Hematopoietic multipotent progenitor cell treated with erythropoietin and hydrocortisone succinate and interleukin-3 and kit ligand, for 6 days (in vitro differentiated cells): ENCODE measurements at places on chromosomes 12 and 14.

- DNase-seq: no peak
These were observed 44.7 kb upstream of the MDM1 start for GRCh38 chr12:68376901-68377300.

- peak; percentile 54 for DNase-seq
These were observed 3.5 kb downstream of the FMNL3 start for GRCh38 chr12:49703647-49704137.

DNA sequence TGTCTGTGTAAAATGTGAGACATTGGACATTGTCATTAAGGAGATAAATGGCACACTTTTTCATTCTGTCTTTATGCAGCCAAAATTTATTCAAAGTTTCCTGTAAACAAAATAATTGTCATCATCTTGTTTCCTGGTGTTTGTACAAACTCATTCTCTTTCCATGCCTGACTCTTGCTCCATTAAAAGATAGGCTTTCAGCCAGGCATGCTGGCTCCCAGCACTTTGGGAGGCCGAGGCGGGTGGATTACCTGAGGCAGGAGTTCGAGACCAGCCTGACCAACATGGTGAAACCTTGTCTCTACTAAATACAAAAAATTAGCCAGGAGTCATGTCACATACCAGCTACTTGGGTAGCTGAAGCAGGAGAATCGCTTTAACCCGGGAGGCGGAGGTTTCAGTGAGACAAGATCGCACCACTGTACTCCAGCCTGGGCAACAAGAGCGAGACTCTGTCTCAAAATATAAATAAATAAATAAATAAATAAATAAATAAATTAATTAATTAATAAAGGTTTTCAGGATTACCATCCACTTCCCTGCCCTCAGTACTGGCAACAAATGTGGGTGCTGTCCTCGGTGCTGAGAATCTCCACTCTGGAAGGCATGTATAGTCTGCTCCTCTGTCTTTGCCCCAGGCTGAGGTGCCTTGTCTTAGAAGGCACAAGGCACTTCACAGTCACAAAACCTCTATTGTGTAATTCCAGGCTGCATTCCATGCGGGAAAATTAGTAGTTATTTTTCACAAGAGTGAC lies 83.2 kb downstream of the PAH start:
- peak; percentile 5 for DNase-seq

DNA sequence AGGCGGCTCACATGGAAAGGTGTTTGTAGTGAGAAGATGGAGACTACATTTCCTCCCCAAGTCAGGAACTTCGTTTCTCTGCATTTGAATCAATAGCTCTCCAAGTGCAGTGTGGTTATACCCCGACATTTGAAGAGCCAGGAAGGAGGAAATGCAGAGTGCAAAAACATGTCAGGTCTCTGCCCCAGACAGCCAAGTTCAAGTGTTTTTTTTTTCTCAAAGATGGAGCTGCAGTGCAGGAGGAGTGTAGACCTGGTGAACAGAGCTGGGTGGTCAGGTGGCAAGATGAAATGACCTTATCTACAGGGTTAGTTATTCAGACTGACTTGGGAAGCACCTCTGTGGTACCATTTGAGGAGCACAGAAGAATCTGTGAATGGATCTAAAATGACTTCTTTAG lies 21.3 kb downstream of the MLXIP start:
- peak; percentile 9 for DNase-seq

- DNase-seq: peak; percentile 20
These were observed 594 bp downstream of the TAMALIN start for GRCh38 chr12:52007158-52007921.

DNA sequence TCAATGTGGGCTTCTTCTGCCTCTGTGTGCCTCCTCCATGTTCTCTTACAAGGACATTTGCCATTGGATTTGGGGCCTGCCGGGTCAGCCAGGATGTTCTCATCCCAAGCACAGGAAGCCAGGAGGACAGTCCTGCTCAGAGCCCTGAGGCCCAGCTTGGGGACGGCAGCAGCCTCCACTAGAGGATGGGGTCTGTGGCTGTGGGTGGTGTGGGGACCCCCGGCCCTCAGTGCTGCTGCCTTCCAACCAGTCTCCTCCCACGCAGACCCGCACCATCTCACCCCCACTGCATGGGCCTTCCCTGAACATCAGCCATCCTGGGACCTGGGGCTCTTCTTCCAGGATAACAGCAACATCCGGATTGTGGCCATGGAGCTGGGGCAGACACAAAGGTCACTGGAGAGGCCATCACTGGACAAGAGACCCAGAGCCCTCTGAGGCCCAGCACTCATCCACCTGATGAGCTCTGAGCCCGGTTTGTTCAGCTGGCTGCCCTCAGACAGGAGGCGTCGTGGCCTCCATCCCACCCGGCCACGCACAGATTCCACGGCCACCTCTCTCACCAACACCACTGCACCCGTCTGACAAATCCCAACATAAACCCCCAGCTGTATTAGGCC lies 56.5 kb upstream of the C14orf180 start:
- DNase-seq: no peak

- no peak for DNase-seq
These were observed 211.9 kb upstream of the BMP4 start for GRCh38 chr14:54168489-54168888.

DNA sequence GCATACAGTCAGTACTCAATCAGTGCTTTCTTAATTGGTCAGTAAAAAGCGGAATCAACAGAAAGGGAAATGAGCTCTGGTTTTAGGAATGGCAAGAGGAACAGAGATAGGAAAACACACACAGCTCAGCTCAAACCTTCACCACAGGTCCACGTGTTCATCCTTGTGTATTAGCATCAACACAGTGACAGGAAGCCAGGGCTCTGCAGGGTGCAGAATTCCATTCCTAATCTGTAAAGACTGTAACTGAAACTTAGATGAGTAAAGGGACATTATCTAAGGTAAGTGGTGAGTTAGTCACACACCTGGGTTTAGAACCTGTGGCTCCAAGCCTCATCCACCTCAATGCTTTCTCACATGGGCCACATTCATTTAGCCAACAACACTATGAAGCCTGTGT lies 1242.2 kb upstream of the TMEM132C start:
- no peak for DNase-seq

GRCh38 chr14:93331002-93331727 lies 1.7 kb downstream of the BTBD7 start:
- DNase-seq: no peak

GRCh38 chr12:53047221-53048032 lies 2.4 kb upstream of the TNS2 start:
- peak; percentile 69 for DNase-seq

GRCh38 chr14:74109369-74109768 lies 24.6 kb downstream of the LIN52 start:
- DNase-seq: no peak

DNA sequence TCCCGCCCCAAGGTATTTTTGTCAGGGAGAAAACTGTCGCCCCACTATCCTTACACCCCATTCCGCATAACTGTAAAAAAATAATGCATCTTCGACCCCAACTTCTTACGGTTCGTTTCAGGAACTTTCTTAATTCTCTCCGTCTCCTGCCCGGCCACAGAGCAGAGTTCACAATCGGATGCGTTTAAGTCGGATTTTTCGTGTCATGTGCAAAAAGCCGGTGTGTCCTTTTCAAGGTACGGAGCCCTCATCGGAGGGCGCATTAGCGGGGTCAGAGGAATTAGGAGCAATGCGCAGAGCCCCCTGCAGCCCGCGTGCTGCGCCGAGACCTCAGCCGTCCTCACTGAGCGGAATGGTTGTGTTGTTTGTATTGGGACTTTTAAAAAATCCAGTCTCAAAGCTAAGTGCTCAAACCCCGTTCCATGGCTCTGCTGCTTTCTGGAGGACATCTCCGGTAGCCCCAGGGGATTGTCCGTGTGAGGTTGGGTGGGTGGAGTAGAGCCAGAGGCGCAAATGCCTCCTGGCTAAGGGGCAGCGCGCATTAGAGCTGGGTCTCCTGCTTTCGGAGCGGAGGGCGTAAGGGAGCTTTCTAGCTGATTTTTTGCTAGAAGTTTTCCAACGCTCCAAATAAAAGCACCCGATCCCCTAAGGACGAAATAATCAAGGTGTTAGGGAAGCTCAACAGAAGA lies 3.9 kb upstream of the GSC start:
- no peak for DNase-seq

GRCh38 chr12:47775100-47775911 lies 2.3 kb downstream of the SLC48A1 start:
- peak; percentile 95 for DNase-seq

- peak; percentile 77 for DNase-seq
These were observed 6.0 kb downstream of the DMAC2L start for GRCh38 chr14:50318031-50318626.

- DNase-seq: no peak
These were observed 306.9 kb downstream of the BCL11B start for GRCh38 chr14:98965076-98965475.

DNA sequence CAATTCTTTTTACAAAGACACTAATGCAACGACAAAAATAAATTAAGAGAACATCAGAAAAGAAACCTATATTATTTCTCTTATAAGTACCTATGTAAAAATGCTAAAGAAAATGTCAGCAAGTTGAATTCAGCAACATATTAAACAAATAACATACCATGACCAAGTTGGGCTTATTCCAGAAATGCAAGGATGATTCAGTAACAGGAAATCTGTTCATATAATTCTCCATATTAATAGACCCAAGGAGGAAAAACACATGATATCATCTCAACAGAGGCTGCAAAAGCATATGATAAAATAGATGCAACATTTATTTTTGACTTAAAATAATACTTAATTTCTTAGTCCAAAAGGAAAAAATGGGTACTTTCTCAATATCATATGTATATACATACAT lies 25.1 kb upstream of the GPHB5 start:
- no peak for DNase-seq

- no peak for DNase-seq
These were observed 154.6 kb upstream of the AEBP2 start for GRCh38 chr12:19284658-19285057.

- peak; percentile 71 for DNase-seq
These were observed 82.2 kb downstream of the CHST11 start for GRCh38 chr12:104538891-104539462.

DNA sequence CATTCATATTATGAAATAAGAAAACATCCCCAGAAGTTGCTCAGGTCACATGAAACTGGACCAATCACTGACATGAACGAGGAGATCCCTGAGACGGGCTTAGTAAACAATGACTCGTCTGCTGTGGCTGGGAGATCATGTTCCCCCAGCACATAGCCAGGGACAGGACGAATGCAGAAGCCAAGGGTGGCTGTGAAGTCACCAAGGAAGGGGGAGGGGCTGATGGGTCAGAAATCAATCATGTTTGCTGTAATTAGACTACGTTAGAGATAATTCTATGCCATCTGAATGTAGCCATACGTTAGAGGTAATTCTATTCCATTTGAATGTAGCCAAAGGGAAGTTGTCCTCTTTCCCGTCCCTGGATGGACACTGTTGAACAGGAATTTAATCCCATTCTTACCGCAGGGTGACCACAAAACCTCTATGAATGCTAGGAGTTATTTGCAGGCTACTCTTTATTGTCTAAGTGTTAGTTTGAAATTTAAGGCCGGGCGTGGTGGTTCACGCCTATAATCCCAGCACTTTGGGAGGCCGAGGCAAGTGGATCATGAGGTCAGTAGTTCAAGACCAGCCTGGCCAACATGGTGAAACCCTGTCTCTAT lies 332.9 kb downstream of the TMEM132D start:
- DNase-seq: no peak

DNA sequence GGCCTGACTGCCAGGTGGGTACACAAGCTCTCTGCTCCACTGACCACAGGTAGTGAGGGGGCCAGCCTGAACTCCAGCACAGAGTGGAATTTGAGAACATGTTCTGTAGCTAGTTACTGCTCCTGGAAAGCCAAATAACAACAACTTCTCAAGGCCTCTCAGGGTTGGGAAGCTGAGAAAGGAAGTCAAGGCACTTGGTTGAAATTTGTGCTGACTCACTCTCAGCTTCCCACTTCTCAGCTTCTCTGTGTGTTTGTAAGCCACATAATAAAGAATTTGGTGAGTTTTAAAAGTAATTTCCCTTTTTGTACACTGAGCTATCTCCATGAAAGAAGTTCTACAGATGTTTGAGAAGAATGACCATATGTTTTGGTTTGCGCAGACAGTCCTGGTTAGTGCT lies 234.9 kb downstream of the KTN1 start:
- peak; percentile 51 for DNase-seq

DNA sequence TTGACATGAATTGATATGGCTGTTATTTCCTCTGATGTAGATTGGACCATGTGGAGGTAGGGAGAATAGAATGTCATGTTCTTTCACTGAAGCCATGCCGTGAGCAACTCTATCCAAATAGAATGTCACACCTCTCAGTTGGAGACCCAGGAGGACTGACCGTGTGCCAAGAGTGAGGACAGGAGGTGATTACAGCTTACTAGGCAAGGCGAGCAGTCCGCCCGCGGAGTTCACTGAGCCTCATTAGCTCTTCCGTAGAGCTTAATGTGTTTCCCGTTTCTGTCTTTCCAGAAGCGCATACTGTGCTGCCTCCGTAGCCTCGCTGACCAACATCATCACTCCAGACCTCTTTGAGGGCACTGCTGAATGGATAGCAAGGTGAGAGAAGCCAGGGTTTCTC lies 45.6 kb downstream of the FNTB start:
- DNase-seq: no peak

DNA sequence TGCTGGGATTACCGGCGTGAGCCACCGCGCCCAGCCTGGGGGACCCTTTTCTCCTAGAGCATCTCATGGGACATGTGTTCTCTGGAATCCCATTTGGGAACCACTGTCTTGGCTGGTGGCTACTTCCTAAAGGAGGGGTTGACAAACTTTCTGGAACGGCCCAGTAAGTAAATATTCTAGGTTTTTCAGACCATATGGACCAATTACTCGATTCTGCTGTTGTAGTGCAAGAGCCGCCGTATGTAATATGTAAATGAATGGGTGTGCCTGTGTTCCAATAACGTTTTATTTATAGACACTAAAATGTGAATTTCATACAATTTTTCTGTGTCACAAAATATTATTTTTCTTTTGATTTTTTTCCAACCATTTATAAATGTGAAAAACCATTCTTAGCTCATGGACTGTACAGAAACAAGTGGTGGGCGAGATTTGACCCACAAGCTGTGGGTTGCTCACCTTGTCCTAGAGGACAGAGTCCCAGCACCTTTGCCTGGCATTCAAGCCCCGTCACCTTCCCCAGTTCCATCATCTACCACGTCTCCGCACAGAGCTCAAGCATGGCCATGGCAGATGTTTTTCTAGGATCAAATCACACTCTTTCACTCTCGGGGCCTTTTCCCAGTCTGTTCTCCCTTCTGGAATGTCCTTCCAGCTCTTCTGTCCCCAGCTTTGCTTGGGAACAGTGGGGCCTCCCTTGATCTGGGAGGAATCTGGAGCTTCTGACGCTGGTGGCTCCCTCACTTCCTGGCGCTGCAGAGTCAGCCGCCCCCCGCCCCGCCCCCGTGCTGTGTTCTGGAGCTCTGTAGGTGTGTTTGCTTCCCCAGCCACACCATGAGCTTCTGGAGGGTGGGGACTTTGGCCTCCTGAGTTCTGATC lies 17.9 kb upstream of the RCOR1 start:
- DNase-seq: no peak

DNA sequence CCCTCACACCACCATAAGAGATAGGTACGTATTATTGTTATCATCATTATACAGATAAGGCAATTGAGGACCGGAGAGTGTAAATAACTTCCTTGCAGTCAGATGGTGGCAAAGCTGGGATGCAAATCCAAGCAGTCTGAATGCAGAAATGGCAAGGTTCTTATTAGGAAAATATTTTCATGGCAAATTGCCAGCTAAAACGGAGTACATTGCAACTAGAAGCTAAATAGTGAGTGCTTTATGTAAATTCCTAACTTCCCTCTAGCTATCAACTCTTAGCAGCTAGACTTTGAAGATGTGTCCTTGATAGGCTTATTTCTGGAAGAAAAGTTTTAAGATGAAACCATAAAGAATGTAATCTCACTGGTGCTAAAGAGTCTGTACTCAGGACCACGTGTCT lies 323.9 kb upstream of the DIO2 start:
- DNase-seq: no peak

GRCh38 chr12:20439626-20440025 lies 71.3 kb downstream of the PDE3A start:
- no peak for DNase-seq
